ENCODE measurements at places on chromosomes 6 and 20.
A peak's percentile ranks its signal among the peaks of the same experiment; 100 is the strongest.

GRCh38 chr6:62711750-62712149, 425.7 kb upstream of the KHDRBS2 start:
- no peak for DNase-seq

GRCh38 chr20:41124451-41125094, 12.8 kb upstream of the PLCG1 start:
- no peak for DNase-seq

DNA sequence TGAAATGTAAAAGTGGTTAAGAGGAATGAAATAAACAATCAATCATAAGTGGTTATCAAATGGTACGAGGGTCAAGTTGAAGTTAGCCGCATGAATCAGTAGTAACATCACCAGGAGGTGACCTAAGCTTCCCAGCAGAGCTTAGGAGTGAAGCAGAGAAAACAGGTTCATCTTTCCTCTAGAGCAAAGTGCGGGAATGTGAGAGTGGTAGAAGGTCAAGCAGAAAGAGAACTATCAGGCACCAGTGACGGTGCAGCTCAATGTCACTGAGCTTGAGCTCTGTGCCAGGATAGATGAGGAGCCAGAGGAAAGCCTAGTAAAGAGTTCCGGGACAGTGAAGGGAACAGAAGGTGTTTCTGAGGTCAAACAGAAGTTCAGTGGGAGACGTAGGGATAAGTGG, 20.8 kb upstream of the TNFAIP3 start:
- no peak for DNase-seq

GRCh38 chr20:43746344-43747137, 19.7 kb upstream of the GTSF1L start:
- DNase-seq, result no peak

- no peak for DNase-seq
Observed at GRCh38 chr6:34059136-34059731, 86.7 kb downstream of the GRM4 start.

- DNase-seq, result no peak
Observed at GRCh38 chr6:37806213-37806612, 13.3 kb upstream of the ZFAND3 start.

GRCh38 chr6:3296078-3296477, 37.3 kb downstream of the PSMG4 start:
- DNase-seq, result peak; percentile 94

- no peak for DNase-seq
Observed at GRCh38 chr6:102841060-102841459, 1447.6 kb downstream of the GRIK2 start.

- DNase-seq, result no peak
Observed at GRCh38 chr20:56867128-56867527, 238.0 kb downstream of the TFAP2C start.

DNA sequence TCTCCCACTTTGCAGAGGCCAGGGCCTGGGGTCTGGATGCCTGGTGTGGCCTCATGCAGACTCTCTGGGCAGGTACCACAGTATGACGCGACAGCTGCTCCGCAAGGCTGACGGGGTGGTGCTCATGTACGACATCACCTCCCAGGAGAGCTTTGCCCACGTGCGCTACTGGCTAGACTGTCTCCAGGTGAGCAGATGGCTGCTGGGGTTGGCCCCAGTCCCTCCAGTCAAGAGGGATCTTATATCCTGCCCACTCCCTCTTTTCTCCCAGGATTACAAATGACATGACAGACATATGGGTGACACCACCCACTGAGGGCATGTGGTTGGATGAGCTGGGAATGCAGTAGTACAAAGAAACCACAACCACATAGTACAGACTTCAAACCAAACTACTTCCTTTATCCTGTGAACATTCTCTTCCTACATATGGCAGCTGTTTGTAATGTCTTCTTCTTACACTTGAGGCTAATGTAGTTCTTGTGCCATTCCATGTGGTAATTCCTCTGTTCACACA, 29.9 kb downstream of the RAB44 start:
- DNase-seq, result peak; percentile 86

DNA sequence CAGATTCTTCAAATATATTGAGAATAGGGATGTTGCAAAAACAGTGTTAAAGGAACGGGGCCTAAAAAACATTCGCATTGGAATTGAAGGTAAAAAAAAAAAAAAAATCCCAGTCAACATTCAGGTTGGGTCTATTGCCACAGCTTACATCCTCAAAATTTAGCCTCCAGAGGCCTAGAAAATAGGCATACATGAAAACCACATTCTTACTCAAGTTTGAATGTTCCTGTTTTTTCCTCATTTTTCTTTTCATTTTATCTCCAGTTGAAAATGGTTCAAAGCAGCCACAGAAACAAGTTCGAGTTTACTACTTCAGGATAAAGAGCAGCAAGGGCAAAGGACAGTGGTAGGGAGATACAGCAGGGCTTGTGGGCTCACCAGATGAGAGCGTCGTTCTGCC, 41.9 kb downstream of the KCTD20 start:
- DNase-seq, result no peak

- DNase-seq, result peak; percentile 62
Observed at GRCh38 chr6:161498359-161498758, 224.5 kb upstream of the AGPAT4 start.

GRCh38 chr6:996271-996852, 303.4 kb upstream of the EXOC2 start:
- no peak for DNase-seq

- peak; percentile 85 for DNase-seq
Observed at GRCh38 chr20:62368976-62369814, 2.1 kb upstream of the LAMA5 start.

GRCh38 chr20:39935901-39936300, 753.1 kb downstream of the MAFB start:
- DNase-seq, result no peak

GRCh38 chr6:40688214-40688761, 101.1 kb upstream of the LRFN2 start:
- no peak for DNase-seq

DNA sequence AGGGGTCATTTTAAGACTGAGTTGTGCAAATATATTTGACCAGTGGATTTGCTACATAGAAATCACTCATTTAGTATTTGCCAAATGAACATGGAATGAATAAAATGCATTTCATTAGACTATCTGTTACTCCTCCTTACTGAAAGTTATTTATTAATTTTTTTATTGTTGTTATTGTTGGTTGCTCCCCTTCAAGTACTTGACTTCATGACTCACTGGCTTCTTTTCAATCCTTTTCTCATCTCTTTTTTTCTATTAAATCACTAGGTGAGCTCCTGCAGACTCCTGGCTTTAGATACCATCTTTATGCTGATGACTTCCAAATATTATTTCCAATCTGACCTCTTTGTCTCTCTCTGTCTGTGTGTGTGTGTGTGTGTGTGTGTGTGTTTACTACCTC, 192.2 kb upstream of the FAM83B start:
- no peak for DNase-seq

DNA sequence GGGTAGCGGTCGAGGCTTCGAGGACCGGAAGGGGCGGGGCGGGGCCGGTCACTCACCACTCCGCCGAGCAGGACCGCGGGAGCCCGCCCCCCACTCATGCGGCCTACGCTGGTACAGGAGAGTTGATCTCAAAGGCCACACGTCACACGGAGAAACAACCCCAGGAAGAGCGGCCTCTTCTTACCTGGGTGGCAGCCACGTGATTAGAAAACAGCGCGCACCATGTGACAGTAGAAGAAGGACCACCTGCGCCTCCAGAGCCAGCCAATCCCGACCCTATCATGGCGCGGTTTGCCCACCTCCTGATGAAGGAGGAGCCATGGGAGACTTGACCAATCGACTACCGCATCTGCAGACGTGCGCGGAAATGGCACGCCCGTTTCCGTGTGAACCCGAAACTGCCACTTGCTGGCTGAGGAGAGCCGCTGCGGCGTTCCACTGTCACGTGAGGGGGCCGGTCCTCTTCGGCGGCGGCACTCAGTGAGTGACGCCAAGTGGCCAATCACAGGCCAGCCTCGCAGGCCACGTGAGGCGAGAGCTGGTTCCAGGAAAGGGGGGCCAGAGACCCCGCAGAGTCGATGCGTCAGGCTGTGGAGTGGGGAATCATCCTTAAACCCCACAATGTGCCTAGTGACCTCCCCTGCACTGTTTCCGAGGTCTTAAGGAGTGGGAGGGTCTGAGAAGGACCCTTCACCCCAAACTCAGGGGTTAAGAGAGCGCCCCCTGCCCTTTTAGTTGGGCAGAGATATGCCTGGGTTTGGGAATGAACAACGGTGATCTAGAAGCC, at the start of gene CUTA:
Gene CUTA, minus strand, starts transcription at position 205 of the 787 bp plus-strand sequence. Its CDS starts 107 bp downstream, at position 98.
- DNase-seq, result peak; percentile 100

Data from WERI-Rb-1 (cell line).